Gastrocnemius medialis (tissue), 4 donors: ENCODE measurements at places on chromosomes 11 and 22. TPM values are rescaled to one million over a fixed set of nuclear protein-coding genes. Genes with fewer than 3 reads are reported as not detected.

The OSM gene
- total RNA-seq, result not detected

DNA sequence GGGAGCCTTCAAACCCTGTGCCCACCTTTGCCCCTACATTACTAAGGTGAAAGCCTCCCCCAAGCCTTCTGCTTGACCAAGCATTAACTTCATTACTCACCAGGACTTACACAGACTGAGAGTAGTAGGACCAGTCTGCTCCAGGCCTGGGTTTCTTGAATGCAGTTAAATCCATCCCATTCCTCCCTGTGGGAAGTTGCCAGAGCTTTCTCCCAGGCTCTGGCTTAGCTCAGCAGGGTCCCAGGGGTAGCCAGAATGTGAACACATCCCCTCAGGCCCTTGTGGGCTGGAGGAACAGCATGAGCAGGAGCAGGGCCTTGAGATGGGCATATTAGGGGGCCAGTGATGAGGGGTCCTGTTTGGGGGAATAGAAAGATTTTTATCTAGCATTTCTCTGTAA lies 59.9 kb downstream of the RRM1 start:
- H3K4me1 ChIP-seq, result no peaks in the 10 kb centered on the region
- H3K4me3 ChIP-seq, result no peak overlapping the region
- H3K36me3 ChIP-seq, result no peaks in the 10 kb centered on the region
- no peak overlapping the region for H3K27ac ChIP-seq
- H3K27me3 ChIP-seq, result no peaks in the 10 kb centered on the region

DNA sequence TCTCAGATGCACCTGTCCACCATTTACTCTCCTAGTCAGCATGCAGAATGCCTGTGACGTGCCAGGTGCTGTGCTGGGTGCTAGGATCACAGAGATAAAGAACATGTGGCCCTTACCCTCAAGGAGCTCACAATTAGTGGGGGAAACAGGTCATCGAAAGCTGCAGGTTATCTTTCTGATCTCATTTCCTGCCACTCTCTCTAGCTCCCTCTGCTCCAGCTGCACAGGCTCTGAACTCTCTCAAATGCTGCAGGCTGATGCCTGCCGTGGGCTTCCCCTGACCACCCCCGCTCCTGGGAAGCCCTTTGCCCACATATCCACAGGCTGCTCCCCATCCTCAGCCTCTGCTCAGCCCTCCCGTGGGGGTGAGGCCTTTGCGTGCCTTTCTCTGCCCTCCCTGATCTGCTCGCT lies 29.6 kb downstream of the SHANK3 start:
- H3K36me3 ChIP-seq, result no peaks in the 10 kb centered on the region
- no peak overlapping the region for H3K27ac ChIP-seq
- H3K4me3 ChIP-seq, result no peak overlapping the region
- no peaks in the 10 kb centered on the region for H3K27me3 ChIP-seq
- no peak for DNase-seq

GRCh38 chr11:135006800-135007199 lies 594.8 kb upstream of the B3GAT1 start:
- no peak for DNase-seq
- no peaks in the 10 kb centered on the region for H3K36me3 ChIP-seq
- H3K4me3 ChIP-seq, result no peak overlapping the region
- H3K4me1 ChIP-seq, result no peaks in the 10 kb centered on the region
- peaks cover 11% of the 10 kb centered on the region for H3K27me3 ChIP-seq

The AIP gene
- 43.3 TPM for total RNA-seq

- H3K27ac ChIP-seq, result no peak overlapping the region
- no peaks in the 10 kb centered on the region for H3K27me3 ChIP-seq
- no peaks in the 10 kb centered on the region for H3K36me3 ChIP-seq
- H3K4me3 ChIP-seq, result no peak overlapping the region
- H3K4me1 ChIP-seq, result no peaks in the 10 kb centered on the region
- DNase-seq, result no peak
These were observed 8.1 kb upstream of the LINC01488 start for GRCh38 chr11:69473276-69473845.

GRCh38 chr11:34790620-34791019 lies 125.6 kb downstream of the APIP start:
- H3K4me1 ChIP-seq, result no peaks in the 10 kb centered on the region
- H3K36me3 ChIP-seq, result no peaks in the 10 kb centered on the region
- H3K4me3 ChIP-seq, result no peak overlapping the region
- no peak overlapping the region for H3K27ac ChIP-seq
- no peak for DNase-seq

GRCh38 chr11:30128269-30128932 lies 102.4 kb upstream of the FSHB start:
- H3K4me1 ChIP-seq, result no peaks in the 10 kb centered on the region
- no peak overlapping the region for H3K4me3 ChIP-seq
- no peaks in the 10 kb centered on the region for H3K36me3 ChIP-seq
- no peak for DNase-seq
- H3K27me3 ChIP-seq, result no peaks in the 10 kb centered on the region
- no peak overlapping the region for H3K27ac ChIP-seq

DNA sequence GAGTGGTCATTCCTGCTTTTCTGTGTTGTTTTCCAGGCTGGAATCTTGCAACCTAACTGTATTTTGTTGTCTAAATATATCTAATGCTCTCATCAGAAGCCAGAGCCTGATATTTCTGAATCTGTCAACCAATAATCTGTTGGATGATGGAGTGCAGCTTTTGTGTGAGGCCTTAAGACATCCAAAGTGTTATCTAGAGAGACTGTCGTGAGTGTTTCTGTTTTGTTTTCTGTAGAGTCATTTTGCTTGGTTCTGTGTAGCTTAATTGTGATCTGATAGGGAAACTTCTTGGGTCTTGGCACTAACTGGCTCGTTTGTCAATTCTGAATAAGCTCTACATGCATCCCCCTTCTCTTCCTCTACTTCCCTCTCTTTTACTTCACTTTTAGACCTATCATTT lies 31.2 kb upstream of the RBMXL2 start:
- no peaks in the 10 kb centered on the region for H3K36me3 ChIP-seq
- DNase-seq, result no peak
- no peak overlapping the region for H3K4me3 ChIP-seq
- no peaks in the 10 kb centered on the region for H3K27me3 ChIP-seq
- no peaks in the 10 kb centered on the region for H3K4me1 ChIP-seq
- no peak overlapping the region for H3K27ac ChIP-seq

- no peak for DNase-seq
- no peak overlapping the region for H3K4me3 ChIP-seq
- H3K4me1 ChIP-seq, result no peaks in the 10 kb centered on the region
- no peaks in the 10 kb centered on the region for H3K27me3 ChIP-seq
These were observed 112.3 kb upstream of the SORL1-AS1 start for GRCh38 chr11:121564948-121565684.

- H3K27me3 ChIP-seq, result peaks cover 4% of the 10 kb centered on the region
- no peak overlapping the region for H3K27ac ChIP-seq
- H3K4me3 ChIP-seq, result no peak overlapping the region
These were observed 54.4 kb upstream of the JAM3 start for GRCh38 chr11:134014511-134014910.

The IL17REL gene
- not detected for total RNA-seq

- no peaks in the 10 kb centered on the region for H3K4me1 ChIP-seq
- no peak overlapping the region for H3K27ac ChIP-seq
- H3K36me3 ChIP-seq, result no peaks in the 10 kb centered on the region
- H3K4me3 ChIP-seq, result no peak overlapping the region
- DNase-seq, result no peak
These were observed 49.3 kb downstream of the WT1 start for GRCh38 chr11:32385998-32386397.

The OR5AP2 gene
- not detected for total RNA-seq

The OOSP4A gene
- not detected for total RNA-seq

GRCh38 chr11:134524201-134524600 lies 112.2 kb upstream of the B3GAT1 start:
- H3K27ac ChIP-seq, result no peak overlapping the region
- peaks cover 2% of the 10 kb centered on the region for H3K27me3 ChIP-seq
- DNase-seq, result no peak
- no peaks in the 10 kb centered on the region for H3K36me3 ChIP-seq
- H3K4me3 ChIP-seq, result no peak overlapping the region
- no peaks in the 10 kb centered on the region for H3K4me1 ChIP-seq

The OR51E2 gene
- not detected for total RNA-seq

DNA sequence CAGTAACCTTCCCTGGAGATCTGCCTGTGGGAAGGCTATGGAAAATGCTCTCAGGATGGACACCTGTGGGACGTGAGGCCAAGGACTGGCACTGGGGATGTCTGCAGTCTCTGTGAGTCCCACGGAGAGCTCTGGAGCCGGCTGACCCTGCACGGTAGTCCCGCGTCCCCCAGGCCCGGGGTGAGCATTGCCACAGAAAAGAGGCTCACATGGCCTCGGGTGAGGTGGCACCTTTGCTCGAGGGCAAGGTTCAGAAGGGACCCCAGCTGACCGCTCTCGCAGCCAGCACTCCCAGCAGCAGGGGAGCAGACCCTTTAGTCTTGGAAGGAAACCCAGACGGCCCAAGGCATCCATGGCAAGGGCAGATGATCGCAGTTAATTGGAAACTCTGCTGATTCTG lies 9.0 kb downstream of the RTL6 start:
- no peak for DNase-seq
- H3K4me1 ChIP-seq, result peaks cover 9% of the 10 kb centered on the region
- no peak overlapping the region for H3K27ac ChIP-seq

DNA sequence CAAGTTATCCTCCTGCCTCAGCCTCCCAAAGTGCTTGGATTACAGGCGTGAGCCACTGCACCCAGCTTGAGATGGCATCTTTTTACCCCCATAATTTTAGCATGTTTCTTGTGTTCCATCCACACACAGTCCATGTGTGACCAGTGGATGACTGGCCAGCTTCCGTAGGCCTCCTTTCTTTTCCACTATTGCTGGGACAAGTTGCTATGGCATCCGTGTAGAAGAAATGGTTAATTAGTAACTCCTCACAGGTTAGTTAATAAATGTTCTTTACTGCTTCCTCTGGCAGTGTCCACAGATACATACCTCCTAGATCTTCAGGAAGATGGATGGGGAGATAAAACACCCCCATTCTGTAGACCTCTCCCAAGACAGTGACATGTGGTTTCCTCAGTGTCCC lies 154.3 kb upstream of the RASSF10 start:
- H3K27me3 ChIP-seq, result no peaks in the 10 kb centered on the region
- H3K4me1 ChIP-seq, result peaks cover 42% of the 10 kb centered on the region
- no peaks in the 10 kb centered on the region for H3K36me3 ChIP-seq

The PLAAT5 gene
- not detected for total RNA-seq

DNA sequence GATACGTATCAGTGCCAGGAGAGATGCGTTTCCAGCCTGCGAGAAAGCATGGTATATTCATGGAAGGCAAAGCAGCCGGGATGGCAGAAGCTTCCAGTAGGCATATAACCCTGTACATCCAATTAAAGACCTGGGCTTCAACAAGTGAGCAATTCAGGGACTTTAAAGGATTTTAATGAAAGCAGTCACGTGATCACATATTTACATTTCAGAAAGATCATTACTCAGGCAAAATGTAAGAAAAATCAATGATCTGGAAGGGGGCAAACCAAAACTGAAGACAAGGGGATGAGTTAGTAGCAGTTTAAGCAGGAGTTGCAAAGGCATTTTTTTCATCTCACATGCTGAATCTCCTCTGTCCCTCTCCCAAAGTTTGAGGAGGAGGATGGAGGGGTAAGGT lies 7.8 kb downstream of the CDON start:
- no peak overlapping the region for H3K27ac ChIP-seq
- no peaks in the 10 kb centered on the region for H3K36me3 ChIP-seq
- no peak overlapping the region for H3K4me3 ChIP-seq
- no peaks in the 10 kb centered on the region for H3K4me1 ChIP-seq

DNA sequence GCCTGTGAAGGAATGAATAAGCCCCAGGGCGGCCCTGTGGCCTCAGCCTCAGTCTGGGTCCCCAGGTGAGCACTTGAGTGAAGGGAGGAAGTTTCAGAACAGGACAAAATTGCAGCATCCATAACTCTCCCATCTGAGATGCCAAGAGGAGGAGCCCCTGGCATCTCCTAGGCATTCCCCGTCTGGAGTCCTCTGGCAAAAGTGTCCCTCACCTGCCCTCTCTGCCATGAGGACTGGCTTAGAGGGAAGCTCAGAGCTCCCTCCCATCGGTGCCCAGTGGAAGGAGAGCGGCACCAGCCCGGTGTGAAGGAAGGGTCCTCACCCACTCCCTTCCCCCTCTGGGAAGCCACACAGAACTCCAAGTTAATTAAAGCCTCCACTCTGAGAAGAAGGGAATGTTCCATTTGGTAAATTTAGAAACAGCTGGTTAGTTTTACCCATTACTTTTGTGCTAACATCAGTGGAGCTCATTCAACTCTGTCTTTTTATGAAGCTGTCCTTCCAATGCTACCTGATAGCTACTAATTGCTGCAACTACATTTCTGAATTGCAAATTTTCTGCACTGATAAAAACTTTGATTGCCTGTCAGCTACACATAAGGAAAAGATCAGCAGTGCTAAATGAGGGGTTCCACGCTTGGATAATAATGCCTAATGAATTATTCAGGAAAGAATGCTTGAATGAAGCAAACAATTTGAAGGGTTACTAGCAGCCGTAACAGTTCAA lies 123.3 kb upstream of the RCN1 start:
- no peak overlapping the region for H3K27ac ChIP-seq
- H3K36me3 ChIP-seq, result no peaks in the 10 kb centered on the region
- no peaks in the 10 kb centered on the region for H3K4me1 ChIP-seq
- no peak for DNase-seq
- no peaks in the 10 kb centered on the region for H3K27me3 ChIP-seq

The POU2F3 gene
- total RNA-seq, result not detected

DNA sequence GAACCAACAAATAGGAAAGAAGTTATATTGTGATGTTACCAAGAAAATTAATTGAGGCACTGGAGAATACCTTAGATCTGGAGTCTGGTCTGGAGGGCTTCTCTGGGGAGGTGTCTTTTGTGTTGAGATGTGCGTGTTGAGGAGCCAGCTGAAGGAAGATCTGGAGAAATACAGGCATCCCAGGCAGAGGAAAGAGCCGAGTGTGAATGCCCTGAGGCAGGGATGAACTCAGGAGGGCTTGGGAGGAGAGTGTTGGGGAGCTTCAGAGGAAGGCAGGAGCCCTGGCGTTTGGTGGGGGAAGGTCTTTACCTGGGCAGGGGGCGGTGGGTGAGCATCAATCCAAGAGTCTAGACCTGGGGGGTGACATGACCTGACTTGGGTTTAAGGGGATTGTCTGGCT lies 13.1 kb downstream of the SYNGR1 start:
- H3K36me3 ChIP-seq, result no peaks in the 10 kb centered on the region
- H3K4me3 ChIP-seq, result no peak overlapping the region
- no peaks in the 10 kb centered on the region for H3K27me3 ChIP-seq
- DNase-seq, result no peak
- peaks cover 10% of the 10 kb centered on the region for H3K4me1 ChIP-seq
